GM12878 (cell line): ENCODE measurements at places on chromosomes 4 and X. TPM values are rescaled to one million over a fixed set of nuclear protein-coding genes. Genes with fewer than 3 reads are reported as not detected.

The SLC2A9 gene
- total RNA-seq: 0.43 and 1.2 TPM in 2 replicates

The TASL gene
- 11.8 and 12.4 TPM in 2 replicates for total RNA-seq

The INPP4B gene
- total RNA-seq: 1.1 and 1.5 TPM in 2 replicates

The PABPC5 gene
- not detected in 2 replicates for total RNA-seq

The PIGA gene
- total RNA-seq: 12.2 and 15.3 TPM in 2 replicates

- H3K27ac ChIP-seq: no peak overlapping the region
- H3K4me1 ChIP-seq: no peaks in the 10 kb centered on the region
- H3K36me3 ChIP-seq: no peaks in the 10 kb centered on the region
- no peak for DNase-seq
These were observed 177.8 kb upstream of the GK2 start for GRCh38 chr4:79585834-79586233.

GRCh38 chr4:19944251-19944650 lies 307.5 kb upstream of the SLIT2 start:
- H3K27me3 ChIP-seq: no peaks in the 10 kb centered on the region
- DNase-seq: no peak
- no peak overlapping the region for H3K4me3 ChIP-seq
- H3K4me1 ChIP-seq: no peaks in the 10 kb centered on the region
- no peaks in the 10 kb centered on the region for H3K36me3 ChIP-seq
- H3K27ac ChIP-seq: no peak overlapping the region

DNA sequence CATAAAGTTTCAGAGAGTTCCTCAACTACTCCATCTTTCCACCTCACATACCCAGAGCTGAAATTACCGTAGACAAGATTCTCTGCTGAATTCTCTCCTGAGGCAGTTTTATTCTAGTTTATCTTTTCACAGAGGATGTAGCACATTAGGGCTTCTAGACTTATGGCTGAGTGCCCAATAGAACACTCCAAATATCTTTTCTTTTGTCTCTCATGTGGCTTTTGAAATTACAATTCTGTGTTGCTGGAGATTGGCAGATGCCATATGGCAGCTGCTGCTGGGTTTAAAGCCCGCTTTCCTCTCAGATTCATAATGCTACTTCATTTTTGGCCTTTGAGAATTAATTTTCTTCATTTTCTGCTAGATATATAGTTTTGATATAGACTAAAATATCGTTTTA lies 107.6 kb upstream of the BANK1 start:
- no peaks in the 10 kb centered on the region for H3K4me1 ChIP-seq
- no peak overlapping the region for H3K4me3 ChIP-seq
- H3K27ac ChIP-seq: no peak overlapping the region
- DNase-seq: no peak
- no peaks in the 10 kb centered on the region for H3K36me3 ChIP-seq
